ENCODE measurements at places on chromosomes 5 and 9.

DNA sequence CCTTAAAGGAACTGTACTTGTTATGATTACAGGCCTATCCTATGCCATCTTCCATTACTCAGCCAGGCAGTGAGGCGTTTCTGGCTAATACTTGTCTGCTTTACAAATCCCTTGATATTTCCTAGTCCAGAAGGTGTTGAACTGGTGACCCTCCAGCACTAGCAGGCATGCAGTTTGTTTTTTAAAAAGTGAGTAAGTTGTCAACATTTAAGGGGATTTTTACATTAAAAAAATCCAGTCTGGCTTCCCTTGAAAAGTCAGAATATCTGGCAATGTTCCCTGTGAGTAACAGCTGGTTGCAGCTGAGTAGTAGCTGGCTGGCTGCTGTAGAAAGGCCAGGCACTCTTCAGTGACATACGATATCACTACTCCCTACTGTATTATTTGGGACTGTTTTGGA, 21.8 kb downstream of the GRIN3A start:
- DNase-seq, result no peak

DNA sequence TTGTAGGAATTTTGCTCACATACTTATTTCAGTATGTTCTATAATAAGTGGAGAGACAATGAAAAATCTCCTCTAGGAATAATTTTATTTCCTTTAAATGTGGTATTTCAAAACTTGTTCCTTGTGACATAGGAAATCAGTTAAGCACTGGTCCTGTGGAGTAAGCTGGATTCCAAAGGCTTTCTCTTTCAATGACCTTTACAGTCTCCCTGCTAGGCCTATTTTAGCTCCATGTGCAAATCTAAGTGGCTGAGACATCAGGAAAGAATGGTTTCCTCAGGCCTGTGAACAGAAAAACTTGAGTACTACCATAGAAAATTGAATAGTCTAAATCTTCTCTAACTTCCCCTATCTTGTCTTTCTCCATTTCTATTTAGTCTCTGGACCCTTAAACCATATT, 514.2 kb upstream of the TLE4 start:
- DNase-seq, result no peak

GRCh38 chr5:68500813-68501212, 285.3 kb downstream of the PIK3R1 start:
- DNase-seq, result no peak

DNA sequence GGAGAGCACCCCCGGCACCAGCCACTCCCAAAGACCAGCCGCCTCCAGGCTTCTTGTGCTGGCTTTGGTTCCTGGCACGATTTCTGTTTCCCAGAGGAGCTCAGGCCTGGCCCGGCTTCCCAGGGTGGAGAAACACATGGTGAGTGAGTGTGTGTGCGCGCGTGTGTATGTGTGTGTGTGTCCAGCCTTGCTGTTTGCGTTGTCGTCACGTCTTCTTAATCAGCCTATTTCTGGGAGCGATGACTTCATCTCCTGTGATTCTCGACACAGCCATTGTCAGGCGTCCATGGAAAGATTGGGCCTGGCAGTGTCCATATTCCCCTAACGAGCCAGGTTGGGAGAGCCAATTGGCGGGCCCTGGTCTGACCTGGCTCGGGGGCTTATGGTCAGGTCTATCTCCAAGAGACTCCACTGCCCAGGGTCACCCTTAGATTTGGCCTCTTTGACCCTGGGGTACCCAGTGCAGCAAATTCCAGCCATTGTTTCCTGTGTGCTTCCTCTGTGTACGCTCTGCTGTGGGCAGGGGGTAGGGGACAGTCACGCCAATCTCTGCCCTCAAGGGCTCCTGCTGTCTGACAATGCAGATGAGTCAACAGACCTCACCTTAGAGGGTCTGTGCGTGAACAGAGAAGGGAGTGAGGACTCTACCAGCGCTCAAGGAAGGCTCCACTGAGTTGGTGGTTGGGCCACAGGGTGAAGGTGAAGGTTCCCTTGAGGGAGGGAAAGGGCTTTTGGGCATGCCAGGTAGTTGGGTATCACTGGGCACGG, 73.8 kb downstream of the DAB2IP start:
- DNase-seq, result no peak

GRCh38 chr9:125659954-125660353, 47.1 kb downstream of the MAPKAP1 start:
- no peak for DNase-seq

DNA sequence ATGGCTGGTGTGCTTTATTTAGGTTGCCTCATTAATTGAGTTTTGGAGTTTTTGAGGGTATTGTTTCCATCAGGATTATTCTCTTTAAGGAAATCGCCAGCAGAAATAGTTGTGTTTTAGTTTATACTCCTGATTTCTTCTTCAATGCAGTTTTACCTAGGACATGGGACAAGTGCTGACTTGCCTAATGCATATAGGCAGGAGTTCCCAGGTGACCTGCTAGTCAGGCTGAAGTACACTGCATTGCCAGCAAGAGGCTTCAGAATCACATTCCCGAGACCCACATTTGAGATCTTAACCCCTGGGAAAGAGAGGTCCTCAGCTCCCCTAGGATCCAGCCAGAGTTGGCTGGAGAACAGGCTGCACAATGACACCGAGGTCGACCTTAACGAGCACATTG, 1.5 kb upstream of the OR1N2 start:
- DNase-seq, result no peak

- DNase-seq, result peak; percentile 36
These were observed 117.5 kb upstream of the MTAP start for GRCh38 chr9:21684831-21685362.

DNA sequence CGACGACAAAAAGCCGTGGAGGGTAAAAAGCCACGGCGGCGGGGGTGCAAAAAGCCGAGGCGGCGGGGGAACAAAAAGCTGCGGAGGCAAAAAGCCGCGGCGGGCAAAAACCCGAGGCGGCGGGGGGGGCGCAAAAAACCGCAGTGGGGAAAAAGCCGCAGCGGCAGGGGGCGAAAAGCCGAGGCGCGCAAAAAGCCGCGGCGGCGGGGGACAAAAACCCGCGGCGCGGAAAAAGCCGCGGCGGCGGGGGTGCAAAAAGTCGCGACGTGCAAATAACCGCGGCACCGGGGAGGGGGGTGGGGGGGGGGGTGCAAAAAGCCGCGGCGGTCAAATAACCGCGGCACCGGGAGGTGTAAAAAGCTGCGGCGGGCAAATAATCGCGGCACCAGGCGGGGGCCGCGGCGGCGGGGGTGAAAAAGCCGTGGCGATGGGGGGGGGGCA, 511.5 kb downstream of the FOXD4L5 start:
- no peak for DNase-seq

GRCh38 chr5:117077142-117077541, 502.5 kb upstream of the SEMA6A start:
- no peak for DNase-seq

GRCh38 chr9:21983561-21983935, 10.6 kb downstream of the CDKN2A start:
- no peak for DNase-seq

DNA sequence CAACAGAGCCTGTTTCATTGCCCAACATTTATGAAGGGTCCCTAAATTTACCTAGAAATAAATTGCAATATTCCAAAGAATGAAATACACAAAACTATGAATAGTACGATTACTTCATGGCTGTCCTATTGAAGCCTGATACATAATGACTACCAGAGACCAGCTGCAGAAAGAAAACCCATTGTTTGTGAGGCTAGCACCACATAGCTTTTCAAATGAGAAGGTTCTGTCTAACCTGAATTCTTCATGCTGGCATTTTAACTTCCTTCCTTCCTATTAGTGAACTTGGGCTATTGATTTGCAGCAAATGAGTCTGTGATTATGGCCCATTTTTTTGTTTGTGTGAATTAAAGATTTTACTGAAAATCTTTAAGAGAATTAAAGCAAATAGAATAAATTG, 47.3 kb downstream of the MEGF10 start:
- no peak for DNase-seq

- DNase-seq, result no peak
These were observed 69.6 kb downstream of the NR2F1-AS1 start for GRCh38 chr5:93511445-93511844.

DNA sequence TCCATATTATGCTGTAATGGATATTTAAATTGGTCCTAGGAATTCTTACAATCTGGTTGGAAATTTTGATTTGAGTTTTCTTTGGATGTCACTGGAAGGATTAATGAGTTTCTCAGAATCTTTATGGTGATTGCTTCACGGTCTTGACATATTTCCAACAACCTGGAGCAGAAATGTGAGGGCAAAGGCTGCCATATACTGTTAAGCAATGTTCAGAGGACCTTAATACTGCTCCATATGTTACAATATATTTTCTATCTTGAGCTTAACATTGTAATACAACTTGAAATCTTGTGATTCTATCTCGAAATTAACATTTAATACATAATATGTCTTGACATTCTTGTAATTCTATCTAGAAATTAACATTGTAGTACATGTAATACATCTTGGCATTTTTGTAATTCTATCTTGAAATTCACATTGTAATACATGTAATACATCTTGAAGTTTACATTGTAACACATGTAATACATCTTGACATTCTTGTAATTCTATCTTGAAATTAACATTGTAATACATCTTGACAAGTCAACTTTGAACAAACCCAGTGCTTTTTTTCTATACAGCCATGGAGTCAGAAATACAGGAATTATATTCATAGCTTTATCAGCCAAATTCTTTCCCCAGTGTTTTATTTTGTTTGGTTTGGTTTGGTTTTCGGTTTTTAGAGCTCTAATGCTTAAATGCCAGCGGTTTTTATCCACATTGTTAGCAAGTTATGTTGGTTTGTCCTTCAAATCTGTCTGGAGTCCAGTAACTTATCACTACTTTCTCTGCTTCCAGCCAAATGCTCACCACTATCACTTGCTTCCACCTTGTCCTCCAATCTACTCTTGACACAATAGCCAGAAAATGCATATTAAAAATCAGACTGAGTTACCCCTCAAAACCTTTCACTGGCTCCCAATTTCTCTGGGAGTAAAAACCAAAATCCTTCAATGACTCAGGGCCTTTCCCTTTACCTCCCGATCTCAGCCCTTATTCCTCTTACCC, 3.0 kb upstream of the TUT7 start:
- DNase-seq, result no peak

GRCh38 chr5:5192681-5193080, 52.6 kb downstream of the ADAMTS16 start:
- DNase-seq, result no peak

Measured in stimulated activated CD4-positive, alpha-beta T cell treated with anti-CD3 and anti-CD28 coated beads, Interleukin-2, amount 100 ng/mL, for 48 hours (primary cell).